ENCODE measurements at places on chromosomes 16 and 17.

DNA sequence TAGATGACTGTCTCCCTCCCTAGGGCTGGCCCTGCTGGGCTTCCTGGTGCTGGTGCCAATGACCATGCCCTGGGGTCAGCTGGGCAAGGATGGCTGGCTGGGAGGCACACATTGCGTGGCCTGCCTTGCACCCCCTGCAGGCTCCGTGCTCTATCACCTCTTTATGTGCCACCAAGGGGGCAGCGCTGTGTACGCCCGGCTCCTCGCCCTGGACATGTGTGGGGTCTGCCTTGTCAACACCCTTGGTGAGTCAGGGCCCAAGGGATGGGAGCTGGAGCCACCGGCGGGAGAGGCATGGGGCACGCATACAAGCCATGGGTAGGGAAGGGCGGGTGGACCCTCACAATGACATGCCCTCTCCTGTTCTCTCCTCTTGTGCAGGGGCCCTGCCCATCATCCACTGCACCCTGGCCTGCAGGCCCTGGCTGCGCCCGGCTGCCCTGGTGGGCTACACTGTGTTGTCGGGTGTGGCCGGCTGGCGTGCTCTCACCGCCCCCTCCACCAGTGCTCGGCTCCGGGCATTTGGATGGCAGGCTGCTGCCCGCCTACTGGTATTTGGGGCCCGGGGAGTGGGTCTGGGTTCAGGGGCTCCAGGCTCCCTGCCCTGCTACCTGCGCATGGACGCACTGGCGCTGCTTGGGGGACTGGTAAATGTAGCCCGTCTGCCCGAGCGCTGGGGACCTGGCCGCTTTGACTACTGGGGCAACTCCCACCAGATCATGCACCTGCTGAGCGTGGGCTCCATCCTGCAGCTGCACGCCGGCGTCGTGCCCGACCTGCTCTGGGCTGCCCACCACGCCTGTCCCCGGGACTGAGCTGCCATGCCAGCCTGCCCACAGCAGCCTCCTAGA, 2.2 kb downstream of the PAQR4 start:
- no peak for DNase-seq

- DNase-seq = no peak
Observed at GRCh38 chr17:33640629-33641028, 347.5 kb upstream of the ASIC2 start.

DNA sequence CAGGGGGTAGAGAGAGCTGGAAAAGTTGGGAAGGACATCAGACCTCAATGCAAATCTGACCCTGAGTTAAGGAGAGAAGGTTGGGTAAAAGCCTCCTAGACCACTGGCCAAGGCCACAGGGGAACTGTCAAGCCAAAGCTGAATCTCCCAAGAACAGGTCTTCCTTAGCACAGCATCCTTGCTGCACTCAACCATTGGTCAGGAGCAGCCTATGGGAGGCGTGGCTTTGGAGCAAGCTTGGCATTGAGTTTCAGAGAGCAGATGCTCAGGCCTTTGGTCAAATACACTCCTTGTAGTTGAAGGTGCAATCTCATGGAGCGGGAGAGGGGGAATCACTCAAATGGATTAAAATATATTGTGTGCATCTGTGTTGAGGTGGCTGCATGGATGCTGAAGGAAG, 21.8 kb downstream of the SOX9 start:
- DNase-seq = no peak

DNA sequence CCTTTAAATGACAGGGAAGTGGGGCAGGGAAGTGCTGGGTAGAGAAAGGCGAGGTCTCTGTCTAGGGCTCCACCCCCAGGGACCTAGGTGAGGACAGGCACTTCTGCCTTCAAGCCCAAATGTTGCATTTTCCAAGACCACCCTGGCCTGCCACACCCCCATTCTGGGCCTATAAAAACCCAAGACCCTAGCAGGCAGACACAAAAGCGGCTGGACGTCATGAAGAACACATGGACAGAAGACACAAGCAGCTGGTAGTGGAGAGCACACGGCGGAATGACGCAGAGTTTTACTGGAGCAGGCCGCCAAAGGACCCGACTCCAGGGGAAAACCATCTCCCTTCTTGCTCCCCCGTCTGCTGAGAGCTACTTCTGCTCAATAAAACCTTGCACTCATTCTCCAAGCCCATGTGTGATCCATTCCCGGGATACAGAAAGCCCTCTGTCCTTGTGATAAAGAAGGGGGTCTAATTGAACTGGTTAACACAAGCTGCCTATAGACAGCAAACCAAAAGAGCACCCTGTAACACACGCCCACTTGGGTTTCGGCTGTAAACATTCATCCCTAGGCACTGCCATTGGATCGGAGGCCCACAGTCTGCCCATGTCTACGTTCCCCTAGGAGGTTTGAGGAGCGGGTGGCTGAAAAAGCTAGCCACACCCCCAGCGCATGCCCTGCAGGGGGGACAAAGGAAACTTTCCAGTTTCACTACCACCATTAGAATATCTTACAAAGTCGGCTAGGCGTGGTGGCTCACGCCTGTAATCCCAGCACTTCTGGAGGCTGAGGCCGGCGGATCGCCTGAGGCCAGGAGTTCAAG, 622.2 kb upstream of the SALL1 start:
- DNase-seq = no peak

DNA sequence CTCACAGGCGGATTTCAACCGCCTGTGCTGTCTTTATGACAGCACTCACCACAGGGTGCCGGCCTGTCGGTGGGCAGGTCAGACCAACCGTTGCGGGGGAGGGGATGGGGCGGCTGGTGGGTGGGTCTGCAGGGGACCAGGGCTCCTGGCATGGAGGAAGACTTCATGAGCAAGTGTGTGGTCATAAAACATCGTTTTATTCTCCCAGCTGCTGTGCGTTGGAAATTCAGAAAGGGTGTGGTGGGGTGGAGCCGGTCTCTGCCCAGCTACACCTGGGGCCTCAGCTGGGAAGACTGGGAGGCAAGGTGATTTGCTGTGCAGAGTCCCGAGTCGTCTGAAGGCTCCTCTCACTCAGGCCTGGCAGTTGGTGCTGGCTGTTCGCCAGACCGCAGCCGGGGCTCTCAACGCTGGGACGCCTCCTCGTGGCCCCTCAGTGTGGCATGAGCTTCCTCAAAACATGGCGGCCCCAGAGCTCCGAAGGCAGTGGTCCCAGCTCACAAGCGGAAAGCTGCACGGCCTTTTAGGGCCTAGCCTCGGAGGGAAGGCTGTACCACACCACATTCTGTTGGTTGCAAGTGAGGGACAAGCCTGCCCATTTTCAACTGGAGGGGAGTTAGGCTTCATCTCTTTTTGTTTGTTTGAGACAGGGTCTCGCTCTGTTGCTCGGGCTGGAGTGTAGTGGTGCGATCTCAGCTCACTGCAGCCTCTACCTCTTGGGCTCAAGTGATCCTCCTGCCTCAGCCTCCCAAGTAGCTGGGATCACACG, 45.8 kb upstream of the GSE1 start:
- DNase-seq = no peak

- DNase-seq = no peak
Observed at GRCh38 chr16:84159007-84159406, 13.9 kb downstream of the DNAAF1 start.
